ENCODE measurements at places on chromosomes 5 and 9.

DNA sequence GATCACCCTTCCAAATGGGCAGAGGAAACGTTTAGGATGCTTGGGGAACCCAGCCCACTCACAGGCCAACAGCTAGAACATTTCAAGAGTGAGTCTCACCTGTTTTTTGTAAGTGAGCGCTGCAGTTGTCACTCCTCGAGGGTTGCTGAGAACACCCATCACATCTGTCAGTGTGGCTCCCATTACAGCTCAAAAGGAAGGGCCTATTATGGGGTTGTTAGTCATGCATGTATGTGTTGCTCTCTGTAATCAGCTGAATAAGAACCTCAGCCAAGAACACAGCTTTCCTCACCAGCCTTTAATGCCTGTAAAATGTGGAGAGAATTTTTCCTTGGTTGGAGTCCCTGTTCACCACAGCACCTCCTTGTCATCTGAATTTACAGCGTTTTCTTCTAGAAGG is 196.3 kb upstream of the KLF4 start:
- no peak for DNase-seq

DNA sequence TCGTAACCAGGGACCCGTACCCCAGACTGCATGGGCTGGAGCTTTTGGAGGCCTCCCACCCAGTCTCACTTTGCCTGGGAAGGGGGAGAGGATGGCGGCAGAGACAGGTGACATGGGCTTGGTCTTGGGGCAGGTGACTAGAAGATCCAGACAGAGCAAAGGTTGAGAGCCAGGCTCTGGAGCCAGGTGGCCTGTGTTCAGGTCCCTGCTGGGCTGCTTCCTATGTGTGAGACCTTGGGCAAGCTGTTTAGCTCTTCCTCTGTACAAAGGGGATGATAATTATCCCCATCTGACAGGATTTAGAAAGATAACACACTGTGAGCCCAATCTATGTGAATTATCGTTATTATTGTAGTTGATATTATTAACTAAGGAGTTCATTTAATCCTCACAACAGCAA is 16.1 kb upstream of the NDST1 start:
- no peak for DNase-seq

GRCh38 chr9:95131023-95131943 is 186.2 kb downstream of the FANCC start:
- DNase-seq: peak; percentile 54

DNA sequence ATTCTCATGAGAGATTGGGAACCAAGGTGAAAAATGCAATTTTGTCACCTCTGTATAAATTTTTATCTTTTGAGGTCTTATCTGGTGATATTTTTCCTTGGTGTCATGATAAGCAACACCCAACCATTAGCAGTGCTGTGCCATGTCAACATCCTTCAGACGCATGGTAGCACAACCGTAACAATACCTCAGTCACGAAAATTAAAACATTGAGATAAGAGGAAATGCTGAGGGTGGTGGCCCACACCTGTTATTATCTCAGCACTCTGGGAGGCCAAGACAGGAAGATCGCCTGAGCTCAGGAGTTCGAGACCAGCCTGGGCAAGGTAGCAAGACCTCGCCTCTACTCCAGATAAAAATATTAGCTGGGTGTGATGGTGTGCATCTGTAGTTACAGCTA is 32.7 kb downstream of the SLC46A2 start:
- DNase-seq: no peak

DNA sequence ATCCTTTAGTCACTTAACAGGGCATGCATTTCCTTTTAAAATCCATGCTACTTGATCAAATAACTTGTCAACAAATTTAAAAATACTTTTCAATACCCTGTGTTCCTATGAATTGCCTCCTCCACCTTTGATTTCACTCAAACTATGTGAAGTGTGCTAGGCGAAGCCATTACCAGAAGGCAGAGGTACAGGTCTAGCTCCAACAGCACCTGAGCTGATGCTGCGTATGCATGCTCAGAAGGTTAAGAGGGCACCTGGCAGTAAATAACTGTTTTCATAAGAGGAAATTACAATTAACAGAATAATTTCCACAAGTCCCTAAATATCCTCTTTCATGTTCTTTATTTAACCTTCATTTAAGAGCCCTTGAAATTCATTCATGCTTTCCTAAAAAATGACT is 251.8 kb downstream of the EFNA5 start:
- no peak for DNase-seq

GRCh38 chr5:95664204-95664786 is 17.7 kb downstream of the RFESD start:
- DNase-seq: no peak

DNA sequence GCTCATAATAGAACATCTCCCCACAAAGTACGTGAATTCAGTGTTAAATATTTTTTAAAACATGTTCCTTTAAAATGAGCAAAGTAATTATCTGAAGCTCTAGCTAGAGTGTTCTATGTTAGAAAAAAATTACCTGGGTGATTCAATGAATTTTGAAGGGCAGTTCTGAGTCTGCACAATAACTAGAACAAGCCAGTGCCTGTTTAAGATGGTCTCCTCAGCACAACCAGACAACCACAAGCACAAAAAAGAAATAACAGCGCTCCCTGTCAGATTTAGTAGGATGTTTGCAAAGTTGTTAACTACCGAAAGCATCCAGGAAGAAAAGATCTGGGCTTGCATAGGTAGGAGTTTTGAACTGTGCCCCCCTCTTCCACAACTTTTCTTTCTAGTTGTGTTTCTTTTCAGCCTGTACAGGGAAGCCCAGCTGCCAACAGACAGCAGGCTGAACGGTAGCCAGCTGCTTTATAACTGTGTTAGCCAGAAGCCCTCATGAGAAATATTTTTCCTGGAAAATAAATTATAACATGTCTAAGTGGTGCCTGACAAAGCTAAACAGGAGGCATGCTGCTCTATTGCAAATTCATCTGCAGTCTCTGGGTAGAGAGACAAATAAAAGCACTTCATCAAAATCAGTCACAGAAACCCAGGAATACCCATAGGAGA is 1026.9 kb downstream of the MAT2B start:
- DNase-seq: no peak

GRCh38 chr9:77809552-77809951 is 161.4 kb upstream of the GNA14 start:
- DNase-seq: no peak
